ENCODE measurements at places on chromosomes 6 and 20.

- peak; percentile 87 for DNase-seq
Measured at GRCh38 chr6:24775520-24776058, 852 bp downstream of the GMNN start.

- no peak for DNase-seq
Measured at GRCh38 chr6:134429861-134430380, 112.0 kb upstream of the SGK1 start.

- DNase-seq, result no peak
Measured at GRCh38 chr20:48564982-48565539, 262.7 kb downstream of the PREX1 start.

GRCh38 chr6:136846046-136846445, 23.7 kb downstream of the PEX7 start:
- peak; percentile 18 for DNase-seq

- DNase-seq, result no peak
Measured at GRCh38 chr6:1784422-1784884, 174.7 kb downstream of the FOXC1 start.

DNA sequence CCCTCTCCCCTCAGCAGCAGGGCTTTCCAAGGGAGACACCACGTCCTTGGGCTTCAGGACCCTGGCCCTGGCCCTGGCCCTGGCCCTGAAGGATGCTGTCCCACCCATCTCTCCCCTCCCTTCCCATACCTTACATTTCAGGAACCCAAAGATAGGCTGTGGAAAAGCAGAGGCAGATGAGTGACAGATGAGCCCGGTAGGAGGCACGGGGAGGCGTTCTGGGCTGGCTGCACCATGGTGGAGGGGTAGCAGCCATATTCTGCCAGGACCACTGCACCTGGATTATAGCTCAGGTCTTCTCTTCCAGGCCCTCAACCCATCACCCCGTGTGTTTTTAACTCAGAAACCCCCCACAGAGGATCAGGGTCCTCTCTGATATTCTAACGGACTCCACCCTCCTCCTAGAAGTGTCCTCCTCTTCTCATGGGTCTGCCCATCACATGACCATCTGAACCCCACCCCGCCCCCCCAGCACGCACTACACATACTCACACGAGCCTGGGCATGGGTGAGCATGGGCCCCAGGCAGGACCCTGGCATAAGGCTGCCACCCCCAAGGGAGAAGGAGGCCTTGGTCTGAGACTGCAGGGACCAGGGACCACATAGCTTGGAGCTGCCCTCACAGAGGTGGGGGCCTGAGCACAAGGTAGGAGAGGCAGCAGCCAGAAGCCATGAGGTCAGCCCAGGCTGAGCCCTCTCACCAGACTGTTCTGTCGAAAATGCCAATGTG, 220.8 kb upstream of the CDH4 start:
- no peak for DNase-seq

DNA sequence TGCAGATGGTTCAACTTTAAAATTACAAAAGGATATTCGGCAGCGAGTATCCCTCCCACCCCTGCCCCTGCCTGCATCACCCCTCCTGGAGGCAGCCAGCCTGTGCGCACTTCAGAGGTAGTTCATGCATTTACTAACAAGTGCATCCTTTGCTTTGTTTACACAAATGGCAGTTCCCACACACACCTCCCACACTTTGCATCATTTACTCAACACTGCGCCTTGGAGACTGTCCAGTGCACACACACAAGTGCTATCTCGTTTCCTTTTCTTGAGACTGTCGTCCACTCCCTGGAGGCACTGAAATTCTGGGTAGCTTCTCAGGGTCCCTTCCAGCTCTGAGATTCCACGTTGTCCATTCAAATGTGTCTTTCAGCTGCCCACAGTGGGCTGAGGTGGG, 53.1 kb upstream of the VSX1 start:
- no peak for DNase-seq

DNA sequence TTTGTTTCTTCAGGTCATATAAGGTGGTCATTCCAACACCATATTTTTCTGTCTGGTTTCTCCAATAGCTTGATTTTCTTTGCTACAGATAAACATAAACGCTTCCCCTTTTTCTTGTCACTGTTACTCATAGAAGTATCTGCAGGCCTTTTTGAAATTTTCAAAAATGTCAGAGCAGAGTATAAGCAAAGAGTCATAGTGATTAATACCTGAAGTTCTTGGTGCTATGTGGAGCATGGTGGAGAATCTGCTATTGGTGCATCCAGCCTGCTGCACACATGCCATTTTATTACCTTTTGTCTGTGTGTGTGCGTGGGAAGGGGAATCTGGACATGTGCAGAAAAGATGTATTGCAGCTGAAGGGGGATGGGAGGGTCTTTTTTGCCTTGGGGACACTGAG, 19.7 kb downstream of the STX11 start:
- DNase-seq, result no peak

DNA sequence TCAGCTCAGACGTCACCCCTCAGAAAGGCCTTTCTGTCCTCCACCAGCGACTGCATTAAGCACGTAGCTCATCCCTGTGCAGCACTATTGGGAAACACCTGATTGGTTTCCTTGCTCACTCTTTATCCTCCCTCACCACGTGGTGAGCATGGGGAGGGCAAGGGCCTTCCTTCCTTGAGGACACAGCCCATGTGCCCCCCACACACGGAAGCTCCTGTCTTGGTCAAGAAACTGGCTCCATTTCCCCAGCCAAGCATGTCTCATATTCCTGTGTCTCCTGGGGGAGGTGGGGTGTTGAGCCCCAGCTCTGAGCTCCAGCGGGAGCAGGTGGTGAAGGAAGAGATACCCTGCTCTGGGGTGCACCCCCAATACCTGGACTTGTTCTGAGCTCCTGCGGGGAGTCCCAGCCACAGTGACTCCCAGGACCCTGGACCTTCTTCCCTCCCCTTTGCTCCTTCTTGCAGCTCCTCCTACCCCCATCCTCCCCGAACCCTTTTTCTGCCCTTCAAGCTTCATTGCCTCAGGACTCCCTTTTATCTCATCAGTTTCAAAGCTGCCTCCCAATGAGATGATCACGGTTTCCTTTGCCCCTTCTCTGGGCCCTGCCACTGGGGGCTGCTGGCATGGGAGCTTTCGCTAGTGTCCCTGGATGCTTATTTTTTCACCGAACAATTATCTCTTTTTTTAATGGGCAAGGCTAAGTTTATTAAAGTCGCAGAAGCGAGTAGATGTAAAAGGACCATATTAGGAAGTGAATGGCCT, 230.1 kb downstream of the TFAP2C start:
- no peak for DNase-seq

GRCh38 chr6:149254253-149254652, 63.3 kb upstream of the TAB2 start:
- DNase-seq, result no peak

- DNase-seq, result no peak
Measured at GRCh38 chr6:39407446-39407993, 85.0 kb upstream of the KCNK16 start.

DNA sequence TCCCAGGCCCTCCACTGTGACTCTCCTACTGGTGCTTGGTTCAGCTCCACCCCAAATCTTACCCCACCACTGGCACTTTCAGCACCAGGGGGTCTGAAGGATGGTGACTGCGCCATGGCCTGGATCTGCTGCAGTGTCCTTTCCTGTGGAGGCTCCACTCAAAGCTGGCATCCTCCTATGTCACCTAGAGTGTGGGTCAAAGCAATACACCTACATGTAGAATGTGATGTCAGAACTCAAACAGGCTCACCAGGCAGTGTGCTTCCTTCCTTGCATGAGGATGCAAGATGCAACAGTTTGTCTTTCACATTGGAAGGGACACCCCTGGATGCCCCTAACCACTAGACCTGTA, 32.8 kb upstream of the MICB start:
- no peak for DNase-seq
